ENCODE measurements at places on chromosomes 3 and 15.

- no peaks in the 10 kb centered on the region for H3K4me1 ChIP-seq
- peaks cover 8% of the 10 kb centered on the region for H3K36me3 ChIP-seq
- no peaks in the 10 kb centered on the region for H3K27me3 ChIP-seq
- no peak overlapping the region for H3K27ac ChIP-seq
- no peak overlapping the region for H3K4me3 ChIP-seq
Observed at GRCh38 chr15:38344351-38344750, 91.7 kb downstream of the SPRED1 start.

DNA sequence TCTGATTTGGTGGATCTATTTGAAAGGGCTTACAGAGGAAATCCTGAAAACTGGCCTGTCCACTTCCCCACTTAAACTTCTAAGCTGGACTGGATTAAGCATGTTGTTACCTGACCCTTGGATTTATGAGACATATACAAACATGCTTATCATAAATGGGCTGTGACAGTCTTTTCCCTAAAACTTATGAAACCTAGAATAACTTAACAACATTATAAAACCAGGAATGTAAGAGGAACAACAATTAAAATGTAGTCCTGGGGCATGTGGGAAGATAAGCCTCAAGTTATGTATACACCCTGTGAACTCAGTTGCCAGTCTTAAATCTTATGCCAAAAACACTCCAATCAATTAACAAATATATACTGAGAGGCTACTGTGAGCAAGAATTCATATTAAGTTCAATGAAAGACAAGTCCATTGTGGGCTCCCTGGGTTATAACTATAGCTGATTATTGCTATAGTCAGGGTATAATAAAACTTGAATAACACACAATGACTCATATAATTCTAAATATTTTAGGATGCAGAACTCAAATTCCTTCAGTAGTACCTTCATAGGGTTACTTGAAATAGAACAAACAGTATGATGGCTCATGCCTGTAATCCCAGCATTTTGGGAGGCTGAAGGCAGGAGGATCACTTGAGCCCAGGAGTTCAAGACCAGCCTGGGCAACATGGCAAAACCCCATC, 87.2 kb upstream of the PPIB start:
- H3K27me3 ChIP-seq, result no peaks in the 10 kb centered on the region
- H3K4me1 ChIP-seq, result peaks cover 5% of the 10 kb centered on the region
- H3K27ac ChIP-seq, result no peak overlapping the region
- no peaks in the 10 kb centered on the region for H3K36me3 ChIP-seq

DNA sequence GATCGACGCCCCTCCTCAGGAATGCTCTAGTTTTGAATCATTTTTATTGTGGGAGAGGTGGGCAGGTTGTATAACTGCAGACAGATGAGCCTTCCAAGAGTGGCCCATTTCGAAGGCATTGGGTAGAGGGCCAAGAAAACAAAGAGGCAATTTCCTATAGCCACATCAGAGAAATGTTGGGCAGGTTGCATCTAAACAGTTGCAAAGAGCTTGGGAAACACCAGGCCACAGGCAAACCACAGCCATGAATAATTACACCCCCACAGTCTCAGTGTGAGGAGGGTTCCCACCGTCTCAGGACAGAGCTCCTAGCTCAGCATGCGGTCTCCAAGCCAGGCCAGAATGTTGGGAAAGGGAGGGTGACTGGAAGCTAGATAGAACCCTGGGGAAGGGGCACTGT, 257.3 kb downstream of the ABHD5 start:
- no peak overlapping the region for H3K4me3 ChIP-seq
- no peak for DNase-seq
- no peaks in the 10 kb centered on the region for H3K4me1 ChIP-seq
- no peak overlapping the region for H3K27ac ChIP-seq

DNA sequence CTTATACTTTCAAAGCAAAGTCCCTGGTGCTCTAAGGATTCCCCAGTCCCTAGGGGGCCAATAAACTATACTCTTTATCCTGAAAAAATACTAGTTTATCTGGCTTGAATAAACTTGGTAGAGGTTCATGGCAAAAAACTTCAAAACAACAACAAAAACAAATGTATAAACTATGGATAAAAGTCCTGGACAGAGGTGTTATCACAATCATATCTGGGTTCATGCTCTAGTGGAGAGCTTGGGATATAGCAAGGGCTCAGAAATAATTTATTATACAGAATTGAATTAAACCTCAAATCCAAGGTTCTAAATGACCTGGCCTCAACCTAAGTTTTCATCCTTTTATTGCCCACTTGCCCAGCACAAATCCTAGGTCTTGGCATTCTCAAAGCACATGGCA, 98.6 kb upstream of the TRIM42 start:
- no peaks in the 10 kb centered on the region for H3K27me3 ChIP-seq
- no peaks in the 10 kb centered on the region for H3K36me3 ChIP-seq
- no peak for DNase-seq
- no peak overlapping the region for H3K27ac ChIP-seq
- no peaks in the 10 kb centered on the region for H3K4me1 ChIP-seq

GRCh38 chr15:94411846-94412245, 180.5 kb downstream of the MCTP2 start:
- H3K27me3 ChIP-seq, result no peaks in the 10 kb centered on the region
- H3K4me1 ChIP-seq, result no peaks in the 10 kb centered on the region
- DNase-seq, result no peak

DNA sequence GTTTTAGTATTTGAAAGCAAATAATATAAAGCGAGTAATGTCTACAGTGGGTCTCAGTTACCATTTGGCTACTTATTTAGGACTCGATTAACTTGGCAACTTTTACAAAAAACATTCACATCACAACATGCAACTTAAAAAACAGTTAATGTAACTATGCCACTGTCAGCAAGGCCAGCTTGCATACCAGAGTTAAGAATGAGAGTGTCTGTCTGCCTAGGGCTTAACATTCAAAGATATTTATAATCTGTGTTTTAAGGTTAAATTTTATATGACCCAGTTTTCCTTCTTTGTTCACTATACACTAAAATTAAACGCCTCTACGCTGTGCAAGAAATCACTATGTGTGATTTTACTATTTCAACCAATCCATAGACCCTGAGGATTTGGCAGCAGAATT, 5.2 kb upstream of the CDAN1 start:
- H3K27me3 ChIP-seq, result no peaks in the 10 kb centered on the region
- peaks cover 3% of the 10 kb centered on the region for H3K36me3 ChIP-seq
- no peak overlapping the region for H3K27ac ChIP-seq
- DNase-seq, result no peak
- peaks cover 3% of the 10 kb centered on the region for H3K4me1 ChIP-seq

- H3K4me3 ChIP-seq, result peak within 1 kb of the TSS; percentile 90
- peaks cover 2% of the 10 kb centered on the region for H3K36me3 ChIP-seq
- H3K27ac ChIP-seq, result peak within 1 kb of the TSS; percentile 82
Observed at GRCh38 chr15:83066734-83067637, at the start of gene BTBD1. TSS of gene BTBD1 (minus strand) at chr15:83067252. CDS start at chr15:83067151, 101 bp downstream.
